HS-5 (cell line): ENCODE measurements at places on chromosomes 11 and 22.

DNA sequence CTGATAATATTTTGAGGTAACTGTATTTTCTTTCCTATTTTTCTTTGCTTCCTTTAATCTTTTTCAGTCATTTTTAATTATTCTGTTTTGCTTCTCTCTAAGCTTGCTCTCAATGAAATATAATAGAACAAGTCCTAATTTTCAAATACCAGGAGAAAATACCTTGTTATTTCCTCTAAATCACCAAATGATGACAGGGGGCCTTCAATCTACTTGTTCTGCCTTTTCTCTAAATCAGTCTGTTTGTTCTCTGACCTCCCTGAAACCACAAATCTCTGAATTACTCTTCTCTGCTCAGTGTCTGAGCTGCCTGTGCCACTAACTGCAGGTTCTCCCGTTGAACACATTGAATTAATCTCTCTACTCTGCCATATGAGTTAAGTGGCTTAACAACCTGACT, 286.2 kb downstream of the C11orf87 start:
- no peak for DNase-seq

GRCh38 chr11:28083118-28083517, 24.8 kb downstream of the KIF18A start:
- no peak for DNase-seq

- DNase-seq = no peak
Measured at GRCh38 chr11:69359735-69360480, 66.0 kb downstream of the MYEOV start.

DNA sequence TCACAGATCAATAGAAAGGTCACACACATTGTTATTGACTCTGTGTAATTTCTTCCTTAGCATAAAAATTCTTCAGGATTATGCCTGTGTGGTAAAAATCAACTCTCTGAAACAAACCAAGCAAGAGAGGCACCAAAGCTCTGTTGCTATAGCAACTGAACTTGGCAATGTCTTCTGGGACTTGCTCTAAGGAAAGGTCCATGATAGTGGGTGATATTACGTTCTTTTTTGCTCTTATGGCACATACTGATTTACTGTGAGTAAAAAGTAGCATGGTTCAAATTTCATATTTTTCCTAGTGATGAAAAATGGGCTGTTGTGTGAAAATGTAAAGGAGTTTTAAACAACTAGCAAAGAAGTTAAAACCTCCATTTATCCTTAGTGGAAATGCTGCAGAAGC, 66.4 kb downstream of the SVIP start:
- DNase-seq = no peak

GRCh38 chr11:134562196-134562595, 150.2 kb upstream of the B3GAT1 start:
- DNase-seq = no peak

GRCh38 chr11:103923451-103923931, 112.9 kb upstream of the DDI1 start:
- no peak for DNase-seq

- no peak for DNase-seq
Measured at GRCh38 chr22:37704645-37705044, 7.8 kb downstream of the TRIOBP start.
